SK-N-SH (cell line): ENCODE measurements at places on chromosomes 16 and 17. TPM values are rescaled to one million over a fixed set of nuclear protein-coding genes. Genes with fewer than 3 reads are reported as not detected.

Gene TP53TG3C
- polyA plus RNA-seq = 0.44 and 0.76 TPM in 2 replicates

DNA sequence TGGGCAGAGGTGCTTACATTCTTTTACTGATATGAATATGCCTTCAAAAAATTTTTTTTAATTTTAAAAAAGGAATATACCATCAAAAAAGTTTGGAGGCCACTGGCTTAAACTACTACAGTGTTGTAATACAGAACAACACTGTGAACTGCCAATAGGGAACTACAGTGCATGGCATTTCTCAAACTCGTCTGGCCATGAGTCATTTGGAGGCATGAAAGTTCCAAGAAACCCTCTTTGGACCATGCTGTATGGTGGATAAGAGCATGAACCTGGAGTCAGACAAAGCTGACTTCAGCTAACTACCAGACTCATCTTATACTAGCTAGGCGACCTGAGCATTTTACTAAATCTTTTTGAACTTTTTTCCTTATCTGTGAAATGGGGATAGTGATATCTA, 9.2 kb upstream of the NF1 start:
- no peak for DNase-seq

- DNase-seq = no peak
Observed at GRCh38 chr17:78063489-78063888, 65.1 kb downstream of the TMC6 start.

Gene TEKT5
- polyA plus RNA-seq = not detected in 2 replicates

Gene SBK1
- polyA plus RNA-seq = 0.36 and 0.55 TPM in 2 replicates

- DNase-seq = peak; percentile 85
Observed at GRCh38 chr16:14302399-14303181, 231.5 kb downstream of the MRTFB start.
